ENCODE measurements at places on chromosomes 5 and 9. TPM values are rescaled to one million over a fixed set of nuclear protein-coding genes. Genes with fewer than 3 reads are reported as not detected.

GRCh38 chr5:31753700-31754357 lies 114.9 kb downstream of the PDZD2 start:
- no peak overlapping the region for H3K4me3 ChIP-seq
- no peaks in the 10 kb centered on the region for H3K27me3 ChIP-seq
- no peak for DNase-seq
- H3K4me1 ChIP-seq, result no peaks in the 10 kb centered on the region
- no peaks in the 10 kb centered on the region for H3K36me3 ChIP-seq

DNA sequence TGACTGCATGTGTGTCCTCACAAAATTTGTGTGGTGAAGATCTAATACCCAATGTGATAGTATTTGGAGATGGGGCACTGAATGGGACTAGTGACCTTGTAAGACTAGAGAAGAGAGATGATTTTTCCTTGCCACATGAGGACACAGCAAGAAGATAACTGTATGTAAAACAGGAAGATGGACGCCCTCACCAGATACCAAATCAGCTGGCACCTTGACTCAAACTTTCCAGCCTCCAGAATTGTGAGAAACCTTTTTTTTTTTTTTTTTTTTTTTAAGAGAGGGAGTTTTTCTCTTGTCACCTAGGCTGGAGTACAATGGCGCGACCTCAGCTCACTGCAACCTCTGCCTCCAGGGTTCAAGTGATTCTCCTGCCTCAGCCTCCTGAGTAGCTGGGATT lies 40.3 kb downstream of the UBTD2 start:
- no peak overlapping the region for H3K27ac ChIP-seq
- H3K36me3 ChIP-seq, result no peaks in the 10 kb centered on the region
- H3K4me3 ChIP-seq, result no peak overlapping the region
- no peaks in the 10 kb centered on the region for H3K27me3 ChIP-seq
- peaks cover 11% of the 10 kb centered on the region for H3K4me1 ChIP-seq

GRCh38 chr9:83220730-83221129 lies 157.8 kb upstream of the RASEF start:
- H3K27me3 ChIP-seq, result no peaks in the 10 kb centered on the region
- peak overlapping the region; percentile 78 for H3K27ac ChIP-seq
- H3K4me1 ChIP-seq, result peaks cover 18% of the 10 kb centered on the region
- DNase-seq, result no peak
- H3K36me3 ChIP-seq, result no peaks in the 10 kb centered on the region

- H3K36me3 ChIP-seq, result no peaks in the 10 kb centered on the region
- H3K27ac ChIP-seq, result peak within 1 kb of the TSS; percentile 92
- H3K27me3 ChIP-seq, result no peaks in the 10 kb centered on the region
- peak within 1 kb of the TSS; percentile 46 for H3K4me3 ChIP-seq
- H3K4me1 ChIP-seq, result peaks cover 31% of the 10 kb centered on the region
Measured at GRCh38 chr5:132830436-132831094, at the start of gene SHROOM1. SHROOM1 (minus strand) TSS chr5:132830647; CDS start chr5:132826140, 4,507 bp downstream.

GRCh38 chr5:16574789-16575721 lies 41.7 kb downstream of the RETREG1 start:
- H3K36me3 ChIP-seq, result no peaks in the 10 kb centered on the region
- H3K4me1 ChIP-seq, result no peaks in the 10 kb centered on the region

GRCh38 chr9:70856411-70856810 lies 265.0 kb downstream of the TRPM3 start:
- H3K36me3 ChIP-seq, result no peaks in the 10 kb centered on the region
- no peak overlapping the region for H3K4me3 ChIP-seq
- no peak overlapping the region for H3K27ac ChIP-seq
- H3K27me3 ChIP-seq, result no peaks in the 10 kb centered on the region

DNA sequence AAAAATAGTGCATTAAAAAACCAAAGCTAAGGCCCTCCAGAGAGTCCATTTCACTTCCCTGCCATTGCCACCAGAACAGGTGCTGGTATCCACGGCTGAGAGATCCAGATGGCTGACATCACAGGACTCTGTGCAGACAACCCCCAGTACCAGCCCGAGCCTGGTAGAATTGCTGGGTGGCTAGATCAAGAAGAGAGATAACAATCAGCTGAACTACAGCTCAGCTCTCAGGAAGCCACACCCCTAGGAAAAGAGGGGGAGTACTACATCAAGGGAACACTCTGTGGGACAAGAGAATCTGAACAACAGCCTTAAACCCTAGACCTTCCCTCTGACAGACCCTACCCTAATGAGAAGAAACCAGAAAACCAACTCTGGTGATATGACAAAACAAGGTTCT lies 73.8 kb upstream of the SLIT3 start:
- DNase-seq, result no peak
- H3K27me3 ChIP-seq, result no peaks in the 10 kb centered on the region
- H3K4me1 ChIP-seq, result no peaks in the 10 kb centered on the region
- no peak overlapping the region for H3K4me3 ChIP-seq
- H3K27ac ChIP-seq, result no peak overlapping the region

DNA sequence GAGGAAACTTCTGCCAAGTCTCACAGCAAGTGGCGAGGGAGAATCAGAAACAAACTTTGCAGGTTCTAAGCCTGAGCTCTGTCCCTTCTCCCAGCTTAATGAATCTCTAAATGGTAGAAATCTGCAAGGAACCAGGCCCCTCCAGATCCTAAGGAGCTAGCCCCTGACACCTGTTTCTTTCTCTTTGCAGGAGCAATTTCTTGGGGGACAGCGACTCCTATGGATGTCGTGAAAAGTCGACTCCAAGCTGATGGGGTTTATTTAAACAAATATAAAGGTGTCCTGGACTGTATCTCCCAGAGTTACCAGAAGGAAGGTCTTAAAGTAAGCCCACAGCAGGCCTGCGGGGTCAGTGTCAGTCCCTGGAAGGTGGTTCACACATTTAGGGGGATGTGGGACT lies 21.8 kb downstream of the IL9 start:
- H3K4me1 ChIP-seq, result no peaks in the 10 kb centered on the region
- no peak overlapping the region for H3K27ac ChIP-seq
- H3K4me3 ChIP-seq, result no peak overlapping the region
- DNase-seq, result no peak

- H3K36me3 ChIP-seq, result no peaks in the 10 kb centered on the region
- H3K27me3 ChIP-seq, result no peaks in the 10 kb centered on the region
- DNase-seq, result no peak
- H3K27ac ChIP-seq, result no peak overlapping the region
Measured at GRCh38 chr5:93995126-93995621, 253.8 kb upstream of the POU5F2 start.

PLK2 gene
- total RNA-seq, result 76.8 TPM

SLIT3 gene
- total RNA-seq, result 8.1 TPM

LAMC3 gene
- 0.57 TPM for total RNA-seq

CCDC180 gene
- total RNA-seq, result 1.4 TPM

ANGPTL2 gene
- total RNA-seq, result 59.2 TPM

All from heart right ventricle (tissue), 16 donors.